Activated T-helper 1 cell treated with Interleukin-2 at 50 U/mL for 16 hours (primary cell): ENCODE measurements at places on chromosomes 1 and 21.

DNA sequence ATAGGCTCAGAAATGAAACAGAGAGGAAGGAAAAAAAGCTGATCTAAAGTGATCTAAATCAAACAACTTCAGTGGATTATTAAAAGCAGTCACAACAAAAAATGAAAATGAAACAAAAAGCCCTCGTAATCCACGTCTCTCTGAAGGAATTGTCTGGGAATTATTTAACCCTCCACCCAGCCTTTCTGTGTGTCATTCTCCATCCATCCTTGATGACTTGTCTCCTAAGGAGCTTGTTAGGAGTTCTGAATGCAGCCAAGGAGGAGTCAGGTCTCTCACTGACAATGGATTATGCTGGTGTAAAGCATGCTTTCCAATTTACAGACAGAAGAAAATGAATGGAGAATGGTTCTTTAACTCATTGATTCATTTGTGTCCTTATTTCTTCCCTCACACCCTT, 359.3 kb upstream of the RUNX1 start:
- no peak for DNase-seq

GRCh38 chr1:149844101-149844500, 55.3 kb upstream of the BOLA1 start:
- no peak for DNase-seq

DNA sequence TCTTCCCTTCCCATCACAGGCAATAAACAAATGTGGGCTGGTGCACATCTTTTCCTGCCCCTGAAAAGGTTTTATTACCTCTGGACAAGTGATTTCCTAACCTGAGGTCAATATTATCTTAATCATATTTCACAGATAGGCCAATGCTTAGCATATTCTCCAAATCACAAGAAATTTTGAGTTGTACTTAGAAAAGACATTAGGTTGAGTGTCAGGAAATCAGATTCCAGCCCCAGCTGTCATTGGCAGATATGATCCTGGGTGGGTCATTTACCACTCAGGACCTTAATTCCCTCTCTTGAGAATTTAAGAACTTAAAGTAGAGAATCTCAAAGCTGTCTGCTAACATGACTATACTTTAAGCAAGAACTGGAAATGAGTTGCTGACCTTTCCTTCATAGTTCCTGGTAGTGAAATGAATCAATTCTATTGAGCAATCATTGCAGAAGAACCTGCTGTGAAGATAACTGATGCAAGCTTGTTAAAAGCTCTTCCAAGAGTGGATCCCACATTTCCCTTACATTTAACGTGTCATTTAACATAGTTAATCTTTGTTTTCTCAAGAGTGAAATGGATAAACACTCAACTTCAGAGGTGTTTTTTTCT, 46.4 kb upstream of the CR2 start:
- DNase-seq, result no peak

- DNase-seq, result no peak
These were observed 289.6 kb upstream of the ST6GALNAC5 start for GRCh38 chr1:76577525-76578185.

- DNase-seq, result no peak
These were observed 165.0 kb upstream of the PLXNA2 start for GRCh38 chr1:208409176-208409575.

GRCh38 chr1:30047576-30047975, 675.8 kb downstream of the MATN1 start:
- no peak for DNase-seq

DNA sequence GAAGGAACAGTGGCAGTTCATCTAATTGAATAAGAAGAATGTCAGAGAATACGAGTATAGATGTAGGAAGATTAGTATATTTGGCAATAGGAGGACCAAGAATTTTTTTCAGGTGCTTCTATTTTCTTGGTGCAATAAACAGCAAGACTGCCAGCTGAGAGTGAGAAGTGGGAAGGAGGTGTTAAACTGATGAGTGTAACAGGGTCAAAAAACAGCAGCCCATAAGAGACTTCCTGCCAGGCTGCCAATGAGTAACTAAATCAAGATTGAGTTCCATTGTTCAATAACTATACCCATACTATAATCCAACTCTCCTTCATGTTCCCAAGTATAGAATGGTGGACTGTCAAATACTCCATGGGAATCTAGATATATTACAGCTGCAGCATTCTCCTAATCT, 28.7 kb downstream of the LYST start:
- DNase-seq, result no peak

GRCh38 chr1:226444901-226445300, 37.0 kb upstream of the PARP1 start:
- DNase-seq, result peak; percentile 47

DNA sequence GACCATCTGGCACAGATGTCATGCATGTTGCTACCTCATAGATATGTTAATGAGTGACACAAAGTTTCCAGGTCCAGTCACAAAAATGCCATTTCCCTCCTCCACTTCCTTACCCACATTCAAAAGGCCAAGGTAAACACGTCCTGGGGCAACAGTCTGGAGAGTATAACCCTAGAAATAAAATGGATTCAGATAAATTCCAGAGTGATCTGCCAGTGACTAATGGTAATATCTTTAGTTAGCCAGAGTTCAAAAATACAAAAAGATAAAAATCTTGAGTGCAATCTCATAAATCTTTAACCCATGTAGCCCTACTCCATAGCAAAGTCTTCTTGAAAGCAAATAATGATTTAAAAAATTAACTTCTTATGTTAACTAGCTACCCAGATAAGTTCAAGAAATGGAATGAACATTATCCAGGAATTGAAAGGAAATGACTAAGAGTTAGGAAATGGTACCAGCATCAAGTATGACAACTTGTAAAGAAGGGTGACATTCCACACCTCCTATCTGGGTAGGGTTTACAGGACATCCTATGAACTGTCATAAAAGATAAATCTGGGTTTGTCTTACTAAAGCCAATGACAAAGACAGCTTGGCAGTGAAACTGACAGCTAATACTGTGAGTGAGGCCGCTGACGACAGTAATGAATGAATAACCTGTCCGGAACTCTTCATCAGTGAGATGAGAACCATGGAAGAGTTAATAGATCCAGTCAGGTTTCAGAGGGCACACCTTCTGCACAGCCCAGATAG, 18.1 kb downstream of the RGS2 start:
- DNase-seq, result no peak

GRCh38 chr1:33219886-33220661, 36.2 kb upstream of the ZNF362 start:
- no peak for DNase-seq

DNA sequence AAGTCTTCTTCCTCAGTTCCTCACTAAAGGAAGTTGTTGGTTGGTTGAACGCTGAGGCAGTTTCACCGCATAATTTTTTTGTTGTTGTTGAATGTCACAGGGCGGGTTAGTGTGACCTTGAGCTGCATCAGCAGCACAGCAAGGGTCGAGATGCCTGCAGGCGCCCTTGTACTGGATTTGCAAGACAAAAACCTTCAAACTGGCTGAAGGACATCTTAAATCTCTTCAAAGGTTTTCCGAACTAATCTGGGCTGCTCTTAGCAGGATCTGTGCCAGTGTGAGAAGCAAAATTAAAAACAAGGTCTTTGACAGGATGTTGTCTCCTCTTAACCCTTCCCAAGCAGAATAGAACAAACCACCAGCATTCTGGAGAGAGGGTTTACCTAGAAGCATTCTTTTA, 59.4 kb downstream of the NRIP1 start:
- DNase-seq, result no peak
